ENCODE measurements at places on chromosomes 7 and 10.

DNA sequence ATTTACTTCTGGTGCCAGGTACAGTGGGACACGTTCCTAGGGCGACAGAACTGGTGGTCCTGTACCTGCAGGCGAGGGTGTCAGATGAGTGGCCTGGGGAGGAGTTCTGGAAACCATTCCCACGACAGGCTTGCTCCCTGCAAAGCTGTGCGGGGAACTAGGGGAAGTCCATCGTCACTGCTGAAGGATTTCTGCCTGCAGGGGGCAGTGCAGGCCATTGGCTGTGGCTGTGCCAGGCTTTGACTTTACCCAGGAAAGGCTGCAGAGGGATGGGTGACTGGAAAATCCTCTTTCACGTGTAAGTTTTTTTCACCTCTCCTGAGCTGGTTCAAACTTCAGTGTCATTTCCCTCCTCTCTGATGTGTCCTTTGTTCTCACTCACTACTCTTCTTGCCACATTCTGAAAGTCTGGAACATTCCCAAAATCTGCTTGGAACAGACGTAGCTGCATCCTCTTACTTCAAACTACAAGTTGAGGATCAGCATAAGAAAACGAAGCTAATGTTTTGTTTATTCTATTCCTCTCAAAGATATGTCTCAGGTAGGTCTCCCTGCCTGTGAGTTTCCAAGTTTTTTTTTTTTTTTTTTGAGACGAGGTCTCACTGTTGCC, 126.5 kb downstream of the SH2D4B start:
- DNase-seq = peak; percentile 30

GRCh38 chr7:108089381-108089780, 40.8 kb downstream of the LAMB4 start:
- no peak for DNase-seq

DNA sequence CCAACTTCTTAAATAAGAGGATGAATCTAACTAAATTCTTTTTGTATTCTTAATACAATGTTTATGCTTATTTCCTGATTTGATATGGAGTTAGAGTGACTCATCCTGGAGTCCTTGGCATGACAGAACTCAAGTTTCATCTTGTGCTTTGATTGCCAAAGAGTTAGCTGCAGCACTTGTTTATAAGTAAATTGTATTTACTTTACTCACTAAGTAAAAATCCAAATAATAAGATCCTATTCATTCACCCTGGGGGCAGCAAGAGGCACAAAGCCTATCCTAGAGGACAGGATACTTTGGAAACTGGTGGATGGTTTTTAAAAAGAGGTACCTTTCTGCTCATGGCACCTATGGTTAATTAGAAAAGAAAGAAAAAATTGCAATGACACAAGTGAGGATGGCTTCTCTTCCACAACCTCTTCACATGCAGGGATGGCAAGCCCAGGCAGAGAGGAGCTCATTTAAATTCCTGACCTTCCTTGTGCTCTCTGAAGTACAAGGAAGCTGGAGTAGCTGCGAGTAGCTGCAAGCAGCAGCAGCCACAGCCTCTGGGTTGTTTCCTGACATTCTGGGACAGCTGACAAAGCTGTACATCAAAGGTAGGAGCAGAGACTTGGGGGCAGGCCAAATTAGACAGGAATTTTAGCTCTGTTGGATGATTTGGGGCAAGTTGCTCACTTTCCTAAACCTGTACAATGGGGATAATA, 28.5 kb upstream of the CROT start:
- DNase-seq = no peak

- no peak for DNase-seq
These were observed 629.1 kb downstream of the SORCS1 start for GRCh38 chr10:106535304-106535953.

DNA sequence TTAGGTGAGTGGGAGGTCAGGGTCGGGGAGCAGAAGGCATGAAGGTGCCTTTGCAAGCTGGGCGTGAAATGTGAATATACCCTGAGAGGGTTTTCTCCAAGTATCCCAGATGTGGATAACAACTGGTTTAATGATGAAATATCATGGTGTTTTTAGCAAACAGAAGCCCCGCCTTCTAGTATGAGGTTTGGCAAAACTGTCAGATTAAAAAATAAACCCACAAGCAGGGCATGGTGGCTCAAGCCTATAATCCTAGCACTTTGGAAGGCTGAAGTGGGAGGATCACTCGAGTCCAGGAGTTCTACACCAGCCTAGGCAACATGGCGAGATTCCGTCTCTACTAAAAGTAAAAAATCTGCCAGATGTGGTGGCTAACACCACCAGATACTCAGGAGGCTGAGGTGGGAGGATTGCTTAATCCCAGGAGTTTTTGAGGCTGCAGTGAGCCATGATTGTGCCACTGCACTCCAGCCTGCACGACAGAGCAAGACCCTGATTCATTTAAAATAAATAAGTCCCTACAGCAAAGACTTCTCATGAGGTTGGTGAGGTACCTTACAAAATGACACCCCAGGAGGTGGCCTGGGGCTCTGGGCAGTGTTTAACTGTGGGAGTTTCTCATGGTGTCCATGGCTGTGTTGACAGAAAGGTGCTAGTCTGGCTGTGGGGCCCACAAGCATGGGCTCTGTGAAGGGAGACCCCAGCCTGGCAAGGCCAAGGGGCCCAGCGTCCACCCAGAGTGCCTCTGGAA, 6.7 kb upstream of the PWWP2B start:
- DNase-seq = no peak

GRCh38 chr10:44849936-44850335, 61.2 kb upstream of the TMEM72 start:
- DNase-seq = no peak

GRCh38 chr7:128045766-128046165, 14.5 kb upstream of the LRRC4 start:
- no peak for DNase-seq

- DNase-seq = no peak
These were observed 193.3 kb upstream of the PHF14 start for GRCh38 chr7:10780400-10780747.

GRCh38 chr7:7178081-7178480, 4.3 kb upstream of the C1GALT1 start:
- no peak for DNase-seq

GRCh38 chr7:35694161-35694783, 663 bp downstream of the HERPUD2 start:
- DNase-seq = peak; percentile 4

- no peak for DNase-seq
These were observed 231.3 kb downstream of the GALNT17 start for GRCh38 chr7:71363223-71363622.

GRCh38 chr10:133003188-133003587, 60.8 kb upstream of the CFAP46 start:
- no peak for DNase-seq

- DNase-seq = no peak
These were observed 13.7 kb upstream of the ANKRD22 start for GRCh38 chr10:88865281-88865876.

GRCh38 chr10:16966991-16967865, 150.0 kb upstream of the RSU1 start:
- DNase-seq = no peak

DNA sequence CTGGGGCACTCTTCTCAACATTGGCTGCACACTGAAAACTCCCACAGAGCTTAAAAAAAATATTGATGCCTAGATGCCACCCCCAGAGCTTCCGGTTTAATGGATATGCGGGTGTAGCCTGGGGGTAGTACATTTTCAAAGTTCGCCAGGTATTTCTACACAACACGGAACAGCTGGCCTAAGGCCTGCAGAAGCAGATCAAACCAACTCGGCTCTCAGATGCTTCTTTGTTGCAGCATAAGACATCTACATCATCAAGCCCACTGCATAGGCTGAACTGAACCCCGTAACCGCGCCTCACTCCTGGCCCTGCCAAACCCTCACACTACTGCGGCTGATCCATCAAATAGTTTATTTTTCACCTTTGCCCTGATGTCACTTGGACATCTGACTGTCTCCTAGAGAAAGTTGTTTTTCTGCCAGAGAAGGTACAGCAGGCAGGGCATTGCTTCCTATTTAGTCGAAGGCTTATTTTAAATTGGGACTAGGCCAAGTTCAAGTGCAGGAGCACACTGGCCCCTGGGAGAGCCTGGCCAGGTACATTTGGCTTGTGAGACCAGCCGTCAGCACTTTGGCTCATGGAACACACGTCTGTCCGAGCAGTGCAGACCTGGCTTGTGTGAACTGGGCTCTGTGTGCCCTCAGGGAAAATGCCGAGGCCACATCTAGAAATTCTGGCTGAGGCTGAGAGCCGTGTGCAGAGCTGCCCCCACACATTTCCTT, 113.3 kb downstream of the TACC2 start:
- DNase-seq = no peak

DNA sequence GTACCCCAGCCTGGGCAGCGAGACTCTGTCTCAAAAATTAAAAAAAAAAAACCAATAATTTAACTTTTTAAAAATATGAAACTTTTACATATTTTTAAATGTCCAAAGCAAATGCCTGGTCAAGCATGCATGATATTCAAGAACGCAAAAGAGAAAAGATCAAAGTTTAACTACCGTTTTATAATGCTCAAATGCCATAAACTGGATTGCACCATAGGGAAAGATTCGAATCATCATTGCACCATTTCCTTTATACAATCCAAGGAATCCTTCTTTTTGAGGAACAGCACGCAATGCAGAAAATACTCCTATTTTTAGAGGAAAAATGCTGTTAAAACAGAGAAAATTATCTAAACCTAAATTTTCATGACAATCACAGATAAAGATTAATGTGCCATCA, 20.9 kb downstream of the SLC25A16 start:
- DNase-seq = no peak

- no peak for DNase-seq
These were observed 17.8 kb downstream of the ESYT2 start for GRCh38 chr7:158811461-158811860.

GRCh38 chr10:122307669-122308416, 36.7 kb downstream of the BTBD16 start:
- no peak for DNase-seq

DNA sequence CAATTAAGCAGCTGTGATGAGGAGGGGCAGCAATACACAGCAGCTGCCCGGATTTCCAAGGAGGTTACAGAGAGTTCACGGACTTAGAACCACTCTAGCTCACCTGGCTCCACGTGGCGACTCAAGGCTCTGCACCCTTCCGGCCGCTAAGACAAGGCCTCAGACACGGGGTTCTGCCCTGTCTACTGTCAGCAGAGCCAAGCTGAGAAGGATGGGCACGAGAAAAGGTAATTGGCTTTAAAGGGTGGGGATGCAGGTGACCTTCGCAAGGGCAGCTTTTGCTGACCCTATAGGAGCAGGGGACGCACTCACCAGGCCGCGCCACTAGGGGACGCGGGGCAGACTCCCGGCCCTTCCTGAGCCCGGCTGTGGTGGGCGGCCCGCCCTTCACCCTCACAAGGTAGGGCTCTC, 152.4 kb downstream of the KIF20B start:
- DNase-seq = no peak

- no peak for DNase-seq
These were observed 131.3 kb downstream of the ADK start for GRCh38 chr10:74282151-74282847.

- DNase-seq = no peak
These were observed 25.3 kb downstream of the EPHB4 start for GRCh38 chr7:100801833-100802568.

- DNase-seq = no peak
These were observed 3.2 kb upstream of the EGR2 start for GRCh38 chr10:62819141-62819920.

DNA sequence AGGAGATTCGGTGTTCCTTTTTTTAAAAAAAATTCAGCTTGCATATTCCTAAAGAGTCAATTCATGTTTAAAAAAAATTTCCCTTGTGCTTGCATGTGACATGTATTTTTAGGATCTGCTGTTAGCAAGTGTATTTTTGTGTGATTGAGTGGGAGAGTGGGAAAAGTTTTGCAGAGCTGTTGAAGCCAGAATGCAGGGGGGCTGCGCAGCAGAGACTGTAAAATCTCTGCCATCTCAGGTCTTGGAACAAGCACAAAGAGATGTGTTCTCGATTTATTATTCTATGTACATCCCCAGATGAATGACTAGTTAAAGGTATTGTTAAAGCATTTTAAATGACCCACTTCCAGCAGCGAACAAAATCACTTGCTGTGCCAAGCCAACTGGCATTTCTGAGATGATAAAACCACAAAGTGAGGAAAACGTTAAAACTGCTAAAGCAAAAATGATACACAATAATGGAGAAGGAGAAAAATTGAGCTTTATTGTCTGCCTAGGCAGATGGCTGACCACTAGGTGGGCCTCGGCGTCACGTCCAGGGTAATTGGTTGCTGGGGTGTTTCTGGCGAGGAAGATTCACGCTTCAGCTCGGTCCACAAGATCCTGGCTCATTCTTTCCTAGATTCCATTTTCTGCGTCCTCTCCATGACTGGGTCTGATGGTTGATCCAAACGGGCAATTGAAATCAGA, 67.0 kb upstream of the ATRNL1 start:
- DNase-seq = no peak

GRCh38 chr10:62619413-62619738, 185.1 kb upstream of the ADO start:
- DNase-seq = no peak

DNA sequence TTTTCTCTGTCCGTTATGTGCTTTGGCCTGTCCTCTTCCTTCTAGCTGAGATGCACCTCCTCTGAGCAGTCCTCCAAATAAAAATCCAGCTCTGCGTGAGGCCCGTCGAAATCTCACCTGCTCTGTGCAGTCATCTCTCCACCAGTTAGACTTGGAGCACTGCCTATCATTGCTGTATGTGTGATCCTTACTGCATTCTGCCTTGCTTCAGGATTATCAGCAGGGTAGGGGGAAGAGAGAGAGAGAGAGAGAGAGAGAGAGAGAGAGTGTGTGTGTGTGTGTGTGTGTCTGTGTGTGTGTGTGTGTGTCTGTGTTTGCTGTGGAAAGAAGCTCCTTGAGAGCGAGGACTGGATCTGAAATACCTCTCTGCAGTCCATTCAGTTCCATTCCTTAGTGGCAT, 129.4 kb downstream of the CCNY start:
- DNase-seq = no peak

DNA sequence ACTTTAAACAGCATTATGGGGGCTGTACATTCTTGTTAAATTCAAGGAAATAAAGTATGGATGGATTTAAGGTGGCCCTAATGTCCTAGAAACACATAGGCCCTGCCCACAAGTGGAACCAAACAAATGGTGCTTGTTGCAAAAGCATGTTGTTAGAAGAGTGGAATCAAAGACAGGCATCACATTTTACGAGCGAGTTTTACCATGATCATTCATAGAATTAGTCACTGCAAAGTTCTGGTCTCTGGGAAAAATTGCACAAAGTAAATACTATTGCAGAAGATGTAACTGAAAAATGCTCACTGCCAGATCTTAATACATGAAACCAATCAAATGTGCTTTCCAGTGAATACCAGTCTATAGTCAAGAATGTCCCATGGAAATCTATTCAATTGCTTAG, 677.1 kb downstream of the PARD3 start:
- no peak for DNase-seq

- no peak for DNase-seq
These were observed 10.7 kb upstream of the PPP3CB start for GRCh38 chr10:73506491-73506890.
